ENCODE measurements at places on chromosomes 16 and 17. TPM values are rescaled to one million over a fixed set of nuclear protein-coding genes. Genes with fewer than 3 reads are reported as not detected.

Gene FGF11
- polyA plus RNA-seq: 7.7 TPM

Gene PRR35
- polyA plus RNA-seq: 24.4 TPM

Gene GNGT2
- polyA plus RNA-seq: 8.3 TPM

Gene KRTAP9-2
- not detected for polyA plus RNA-seq

Gene CUEDC1
- 33.0 TPM for polyA plus RNA-seq

Gene MARVELD3
- 10.6 TPM for polyA plus RNA-seq

Gene SPNS2
- polyA plus RNA-seq: 75.1 TPM

Gene INCA1
- 1.6 TPM for polyA plus RNA-seq

Gene GP1BA
- polyA plus RNA-seq: not detected
